ENCODE measurements at places on chromosomes 7 and 10. TPM values are rescaled to one million over a fixed set of nuclear protein-coding genes. Genes with fewer than 3 reads are reported as not detected.

GRCh38 chr7:150784120-150784736 is 15.9 kb downstream of the TMEM176B start:
- DNase-seq: no peak

Gene FAM13C
- 0.16 TPM for total RNA-seq

Gene PDE6C
- total RNA-seq: not detected

Gene TRIP6
- 173 TPM for total RNA-seq

Gene CPA5
- 0.13 TPM for total RNA-seq

DNA sequence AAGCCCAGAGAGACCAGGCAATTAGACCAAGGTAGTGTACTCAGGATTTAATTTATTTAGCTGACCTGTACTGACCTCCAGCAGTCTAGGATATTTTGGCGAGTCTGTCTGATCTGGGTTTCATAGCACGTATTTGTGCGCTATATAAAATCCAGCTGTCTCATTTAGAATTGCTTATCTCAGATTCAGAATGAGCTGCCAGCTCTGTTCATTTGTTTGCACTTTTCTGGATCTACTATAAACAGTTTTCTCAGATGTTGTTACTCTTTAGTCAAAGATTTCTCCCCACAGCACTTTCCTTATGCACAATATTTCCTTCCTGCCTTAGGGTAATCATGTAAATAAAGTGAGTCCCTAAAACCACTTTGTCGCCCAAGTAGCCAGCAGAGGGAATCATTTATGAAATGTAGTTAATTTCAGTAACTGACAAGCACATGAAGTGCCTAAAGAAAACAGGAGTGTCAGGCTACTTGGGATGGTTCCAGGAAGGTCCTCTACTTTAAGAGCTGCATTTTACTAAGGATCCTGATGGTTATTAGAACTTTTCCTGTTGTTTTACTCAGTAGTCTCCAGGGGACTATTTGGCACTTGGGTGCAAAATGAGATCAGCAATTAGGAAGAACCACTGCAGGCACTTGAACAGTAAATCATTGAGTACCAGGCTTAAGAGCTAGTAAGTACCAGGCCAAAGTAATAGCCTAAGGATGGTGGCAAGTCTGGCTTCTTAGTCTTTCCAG is 226.4 kb downstream of the TWIST1 start:
- DNase-seq: no peak

Gene ZKSCAN5
- total RNA-seq: 9.4 TPM
